ENCODE measurements at places on chromosomes 12 and 14.

- DNase-seq = no peak
These were observed 99.9 kb downstream of the RAD51B start for GRCh38 chr14:67919259-67920032.

DNA sequence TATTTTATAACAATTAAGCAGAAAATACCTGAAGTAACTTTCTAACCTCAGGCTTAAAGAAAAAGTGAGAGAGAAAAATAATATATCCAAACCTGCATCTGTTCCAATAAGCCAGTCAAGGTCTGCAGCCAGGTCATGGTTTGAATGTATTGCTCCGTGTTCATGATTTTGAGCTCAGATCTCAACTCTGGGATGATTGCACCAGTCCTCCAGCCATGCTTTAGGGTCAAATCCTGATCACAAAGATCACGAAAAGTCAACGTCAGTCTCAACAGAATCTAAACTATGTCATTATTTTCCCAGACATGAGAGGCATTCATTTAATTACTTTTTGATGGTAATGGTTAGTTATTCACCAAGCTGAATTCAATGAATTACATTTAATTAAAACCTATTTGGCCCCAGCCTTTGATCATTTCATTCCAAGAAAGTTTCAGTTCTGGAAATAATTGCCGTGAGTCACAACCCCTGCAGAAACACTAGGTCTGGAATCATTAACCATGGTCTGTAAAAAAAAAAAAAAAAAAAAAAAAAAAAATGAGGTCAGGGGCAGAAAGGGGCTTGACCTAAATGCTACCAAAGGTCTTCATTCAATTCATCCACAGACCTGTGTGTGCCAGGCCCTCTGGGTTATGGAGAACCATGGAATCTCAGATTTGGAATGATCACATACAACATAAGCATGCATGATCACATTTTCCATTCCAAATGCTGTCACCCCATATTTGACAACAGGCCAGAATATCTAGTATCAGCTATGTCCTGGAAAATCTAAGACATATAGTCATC is 55.6 kb downstream of the NT5DC3 start:
- no peak for DNase-seq

GRCh38 chr12:106865683-106866082 is 90.0 kb upstream of the TMEM263 start:
- DNase-seq = no peak

GRCh38 chr12:70741256-70741655 is 104.0 kb upstream of the PTPRB start:
- DNase-seq = no peak

GRCh38 chr12:77594366-77594765 is 236.3 kb upstream of the NAV3 start:
- DNase-seq = no peak

- no peak for DNase-seq
These were observed 67.9 kb upstream of the ATF1 start for GRCh38 chr12:50695961-50696360.

All from NCI-H1694 treated with DMSO at 0.1 percent for 48 hours (cell line).